ENCODE measurements at places on chromosomes 6 and 20.
A peak's percentile ranks its signal among the peaks of the same experiment; 100 is the strongest.

GRCh38 chr6:161101517-161101916 is 109.9 kb downstream of the MAP3K4 start:
- peak; percentile 24 for DNase-seq

GRCh38 chr6:13653296-13653695 is 38.2 kb downstream of the NOL7 start:
- no peak for DNase-seq

DNA sequence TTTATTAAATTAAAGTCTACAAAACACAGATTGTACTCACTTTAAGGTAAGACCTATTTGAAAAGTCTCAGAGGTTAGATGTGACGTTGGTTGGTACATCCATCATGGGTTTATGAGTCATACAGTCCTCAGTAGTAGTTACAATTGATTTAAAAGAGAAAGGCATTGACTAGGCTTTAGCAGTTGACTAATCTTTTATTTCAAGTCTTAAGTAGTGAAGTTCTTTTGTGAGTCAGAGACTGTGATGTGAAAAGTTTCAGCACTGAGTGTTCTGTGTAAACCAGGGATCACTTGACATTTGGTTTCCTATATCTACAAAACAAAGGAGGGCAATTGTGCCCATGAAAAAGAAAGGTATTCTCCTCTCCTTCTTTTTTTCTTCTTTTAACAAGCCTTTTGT is 221.3 kb downstream of the GRIK2 start:
- DNase-seq = no peak

GRCh38 chr20:8693709-8694108 is 375.2 kb upstream of the PLCB4 start:
- no peak for DNase-seq

DNA sequence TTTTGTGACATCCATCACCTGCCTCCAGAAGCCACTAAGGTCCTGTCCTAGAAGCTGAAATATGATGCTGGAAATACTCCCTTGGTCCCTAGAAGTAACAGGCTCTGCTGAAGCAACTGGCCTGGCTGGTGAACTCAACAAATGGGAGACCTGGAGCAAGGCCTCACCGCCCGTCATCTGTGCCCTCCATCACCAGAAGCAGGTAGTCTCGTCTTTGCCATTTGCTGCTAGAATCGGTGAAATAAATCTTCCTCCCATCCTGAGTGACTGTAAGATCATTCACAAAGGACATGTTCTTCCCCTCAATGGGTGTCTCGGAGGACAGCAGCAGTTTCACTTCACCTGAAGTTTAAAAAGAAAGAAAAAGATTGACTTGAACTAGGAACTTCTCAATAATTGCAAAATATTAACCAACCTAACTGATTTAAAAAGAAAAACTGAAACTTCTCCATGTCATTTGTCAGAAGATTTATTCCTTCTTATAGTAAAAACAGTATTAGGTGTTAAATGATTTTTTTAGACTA is 21.0 kb downstream of the CST7 start:
- DNase-seq = no peak

DNA sequence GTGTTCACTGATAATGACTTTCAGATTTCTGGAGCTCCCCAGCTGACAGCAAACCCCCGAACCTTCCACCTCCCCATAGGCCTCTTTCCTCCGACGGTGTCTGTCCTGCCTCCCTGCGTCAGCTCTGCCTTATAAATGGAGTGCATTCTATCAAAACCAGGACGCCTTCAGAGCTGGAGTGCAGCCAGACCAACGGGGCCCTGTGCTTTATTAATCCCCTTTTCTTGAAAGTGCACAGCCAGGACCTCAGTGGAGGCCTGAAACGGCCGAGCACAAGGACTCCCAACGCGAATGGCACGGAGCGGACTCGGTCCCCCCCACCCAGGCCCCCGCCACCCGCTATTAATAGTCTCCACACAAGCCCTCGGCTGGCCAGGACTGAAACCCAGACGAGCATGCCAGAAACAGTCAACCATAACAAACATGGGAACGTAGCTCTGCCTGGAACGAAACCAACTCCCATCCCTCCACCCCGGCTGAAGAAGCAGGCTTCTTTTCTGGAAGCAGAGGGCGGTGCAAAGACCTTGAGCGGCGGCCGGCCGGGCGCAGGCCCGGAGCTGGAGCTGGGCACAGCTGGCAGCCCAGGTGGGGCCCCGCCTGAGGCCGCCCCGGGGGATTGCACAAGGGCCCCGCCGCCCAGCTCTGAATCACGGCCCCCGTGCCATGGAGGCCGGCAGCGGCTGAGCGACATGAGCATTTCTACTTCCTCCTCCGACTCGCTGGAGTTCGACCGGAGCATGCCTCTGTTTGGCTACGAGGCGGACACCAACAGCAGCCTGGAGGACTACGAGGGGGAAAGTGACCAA is 42.3 kb upstream of the NAA20 start:
- no peak for DNase-seq

DNA sequence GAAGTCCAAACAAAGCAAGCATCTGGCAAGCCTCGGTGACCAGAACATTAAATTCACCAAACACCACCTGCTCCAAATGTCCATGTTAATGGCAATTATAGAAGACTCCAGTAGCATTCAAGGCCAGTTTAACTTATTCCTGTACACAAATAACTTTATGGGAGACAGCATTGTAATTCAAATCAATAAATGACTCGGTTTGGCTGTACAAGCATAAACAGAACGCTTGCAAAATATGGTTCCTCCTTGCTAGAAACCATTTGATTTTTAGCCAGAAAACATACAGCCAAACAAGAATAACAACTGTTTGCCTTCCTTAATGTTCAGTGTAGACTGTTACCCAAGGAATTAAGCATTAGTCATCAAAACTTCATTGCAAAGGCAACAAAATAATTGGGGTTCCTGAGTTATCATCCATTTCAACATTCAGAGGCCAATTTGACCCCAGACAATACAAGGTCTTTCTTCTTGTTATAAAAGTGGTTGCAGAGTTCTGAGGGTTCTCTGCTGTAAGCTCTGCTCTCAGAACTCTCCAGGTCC is 125.1 kb downstream of the BFSP1 start:
- no peak for DNase-seq

DNA sequence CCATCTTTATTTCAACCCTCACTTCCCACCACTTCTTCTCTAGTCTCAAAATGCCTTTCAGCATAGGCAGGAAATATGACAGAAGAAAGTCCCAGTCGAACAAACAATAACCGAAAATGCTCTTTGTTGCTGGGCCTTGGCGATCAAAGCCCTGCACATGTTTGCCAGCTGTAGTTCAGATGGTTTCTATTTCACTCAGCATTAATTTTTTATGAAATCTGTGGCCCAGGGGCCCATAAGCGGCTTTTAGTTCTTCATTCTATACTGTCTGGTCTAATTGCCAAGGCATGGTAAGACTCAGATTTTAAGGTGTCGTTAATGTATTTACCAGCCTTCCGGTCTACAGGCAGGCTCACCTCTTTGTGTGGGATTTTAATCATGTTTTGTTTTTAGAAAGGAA is 10.9 kb upstream of the F13A1 start:
- DNase-seq = no peak

- no peak for DNase-seq
Measured at GRCh38 chr20:21564127-21564773, 50.4 kb upstream of the NKX2-2 start.

DNA sequence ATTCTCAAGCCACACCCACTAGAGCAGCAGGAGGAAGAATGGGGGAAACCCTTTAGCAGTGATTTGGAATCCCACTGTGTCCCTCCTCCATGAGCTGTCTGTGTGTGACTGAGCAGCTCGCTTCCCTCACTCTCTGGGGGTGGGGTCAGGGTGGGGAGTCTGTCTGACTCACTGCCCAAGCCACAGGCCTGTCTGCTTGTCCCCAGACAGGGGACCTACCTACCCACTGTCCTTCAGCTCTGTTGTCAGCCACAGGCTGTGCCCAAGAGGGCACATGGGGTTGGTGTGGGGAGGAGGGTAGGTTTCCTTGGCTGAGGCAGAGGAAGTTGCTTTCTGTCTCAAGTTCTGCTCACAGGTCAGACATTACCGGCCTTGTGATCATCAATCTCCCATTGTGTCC is 127.0 kb downstream of the MAFB start:
- no peak for DNase-seq

DNA sequence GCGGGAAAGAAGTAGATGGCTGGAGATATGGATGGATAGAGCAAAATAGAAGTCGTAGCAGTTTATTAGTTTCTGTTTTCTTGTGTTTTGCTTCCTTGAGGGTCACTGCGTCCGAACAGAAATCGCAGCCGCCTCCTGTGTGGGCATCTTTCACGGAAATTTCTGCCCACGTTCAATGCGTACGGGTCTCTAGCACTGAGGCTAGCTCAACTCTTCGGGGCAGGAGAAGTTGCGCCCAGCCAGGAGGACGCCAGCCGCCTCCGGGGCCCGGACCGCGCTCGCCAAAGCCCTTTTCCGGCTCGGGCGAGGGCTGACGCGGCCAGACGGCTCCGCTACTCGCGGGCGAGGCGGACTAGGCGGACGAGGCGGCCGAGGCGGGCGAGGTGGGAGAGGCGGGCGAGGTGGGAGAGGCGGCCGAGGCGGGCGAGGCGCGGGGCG is 814 bp downstream of the TFAP2B start:
- DNase-seq = no peak

GRCh38 chr6:57106990-57107389 is 17.0 kb downstream of the ZNF451 start:
- DNase-seq = no peak

GRCh38 chr6:112173221-112173804 is 81.1 kb downstream of the LAMA4 start:
- no peak for DNase-seq

- no peak for DNase-seq
Measured at GRCh38 chr20:53961527-53961926, 108.9 kb downstream of the BCAS1 start.

GRCh38 chr6:122284848-122285247 is 114.6 kb upstream of the HSF2 start:
- no peak for DNase-seq

GRCh38 chr6:155959898-155960495 is 504.4 kb upstream of the NOX3 start:
- DNase-seq = no peak

DNA sequence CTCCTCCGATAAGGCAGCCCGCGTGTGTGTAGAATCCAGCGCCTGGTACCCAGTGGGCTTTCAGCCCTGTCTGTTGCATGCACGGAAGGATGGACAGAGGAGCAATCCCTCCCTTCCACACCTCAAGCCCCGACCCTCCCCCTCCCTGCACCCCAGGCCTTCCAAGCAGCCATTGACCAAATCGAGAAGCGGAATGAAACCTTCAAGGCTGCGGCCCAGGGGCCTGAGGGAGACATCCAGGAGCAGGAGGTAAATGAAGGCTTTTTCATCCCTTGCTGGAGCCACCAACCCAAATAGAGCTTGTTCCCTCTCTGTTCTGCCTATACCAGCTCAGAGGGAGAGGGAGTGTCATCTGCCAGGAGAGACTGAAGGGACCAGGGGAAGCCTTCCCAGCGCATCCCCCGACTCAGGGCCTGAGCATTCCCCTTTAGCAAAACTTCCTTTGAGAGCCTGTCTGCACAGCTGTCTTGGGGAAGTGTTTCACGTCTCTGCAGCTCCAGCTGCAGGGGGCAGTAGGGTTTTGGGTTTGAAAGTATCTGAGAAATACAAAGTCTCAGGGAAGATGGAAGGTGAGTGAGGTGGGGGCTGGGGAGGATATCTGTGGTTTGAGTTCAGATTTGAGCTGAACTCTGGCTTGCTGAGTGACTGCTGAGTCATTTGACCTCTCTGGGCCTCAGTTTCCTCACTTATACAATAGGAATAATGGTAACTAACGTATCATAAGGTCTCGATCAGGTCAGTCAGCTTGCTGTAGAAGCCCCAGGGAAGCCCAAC is 16.1 kb downstream of the FGD2 start:
- DNase-seq = peak; percentile 71

- DNase-seq = no peak
Measured at GRCh38 chr20:59802018-59802417, 131.4 kb downstream of the SYCP2 start.

- no peak for DNase-seq
Measured at GRCh38 chr6:21967056-21967974, 329.5 kb downstream of the PRL start.

- no peak for DNase-seq
Measured at GRCh38 chr6:69878795-69879194, 12.4 kb downstream of the COL19A1 start.

DNA sequence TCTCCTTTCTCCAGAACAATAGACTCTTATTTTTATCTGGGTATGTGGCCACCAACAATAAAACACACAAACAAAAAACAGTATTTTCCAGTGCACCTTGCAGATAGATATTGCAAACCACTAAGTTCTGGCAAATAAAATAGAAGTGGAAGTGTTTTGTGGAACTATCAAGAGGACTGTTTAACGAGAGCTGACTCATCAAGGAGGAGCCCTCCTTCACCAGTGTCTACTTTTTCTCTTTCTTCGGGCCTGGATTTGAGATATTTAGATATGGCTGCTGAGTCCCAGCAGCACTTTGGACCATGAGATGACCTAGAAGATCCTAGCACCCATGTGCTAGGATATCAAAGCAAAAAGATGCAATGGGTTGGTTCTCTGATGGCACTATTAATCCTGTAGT is 154.7 kb downstream of the AIG1 start:
- no peak for DNase-seq

DNA sequence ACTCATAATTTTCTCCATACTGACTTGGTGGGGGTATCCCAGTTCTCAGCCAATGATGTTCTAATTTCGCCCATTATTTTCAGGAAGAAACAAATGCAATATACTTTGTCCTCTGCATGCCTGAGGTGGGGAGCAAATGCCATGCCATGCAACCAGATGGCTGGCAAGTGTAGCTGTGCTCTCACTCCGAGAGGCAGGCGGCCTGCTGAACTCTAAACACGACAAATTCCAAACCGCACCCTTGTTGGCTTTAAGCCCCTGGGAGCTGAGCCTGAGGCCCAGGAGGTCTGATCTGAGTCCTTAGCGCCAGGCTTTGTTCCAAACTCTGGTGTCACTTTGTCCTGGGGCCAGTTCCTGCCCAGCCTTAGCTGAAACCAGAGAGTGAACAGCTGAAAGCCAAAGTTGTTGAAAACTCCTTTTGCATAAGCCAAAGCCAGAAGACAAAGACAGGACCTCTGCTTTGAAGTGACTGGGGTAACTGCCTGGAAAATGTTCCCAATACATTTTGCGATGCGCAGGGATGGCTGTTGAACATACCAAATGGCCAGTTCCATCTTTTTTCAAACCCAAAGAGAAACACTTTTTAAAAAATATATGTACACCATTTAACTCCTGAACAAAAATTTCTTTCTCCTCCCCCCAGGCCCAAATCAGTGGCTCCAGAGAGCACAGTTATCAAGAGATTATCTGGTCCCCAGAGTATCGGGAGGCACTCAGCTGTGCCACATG is 46.2 kb downstream of the TTI1 start:
- no peak for DNase-seq

DNA sequence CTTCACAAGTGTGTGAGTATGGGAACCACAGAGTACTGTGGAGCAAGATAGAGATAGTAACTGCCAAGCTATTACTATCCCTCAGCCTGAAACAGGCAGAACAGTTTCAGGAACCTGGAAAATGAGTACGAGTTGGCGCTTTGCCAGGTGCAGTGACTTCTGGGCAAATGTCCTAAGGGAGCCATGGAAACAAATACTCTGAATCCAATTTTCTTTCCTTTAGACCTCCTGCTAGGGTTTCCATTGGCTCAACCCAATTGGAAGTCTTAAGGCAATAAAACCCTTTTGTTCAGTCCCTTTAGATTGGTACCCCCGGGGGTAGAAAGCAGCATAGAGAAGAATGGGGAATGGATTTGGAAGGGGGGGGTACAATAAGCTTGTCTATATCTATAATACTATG is 205.0 kb upstream of the EPHA7 start:
- no peak for DNase-seq

Measured in hematopoietic multipotent progenitor cell treated with erythropoietin and hydrocortisone succinate and interleukin-3 and kit ligand, for 17 days (in vitro differentiated cells).